ENCODE measurements at places on chromosomes 6 and 20. TPM values are rescaled to one million over a fixed set of nuclear protein-coding genes. Genes with fewer than 3 reads are reported as not detected.

Gene MRAP2
- 8.7 TPM for total RNA-seq

Gene EPPIN
- not detected for total RNA-seq

Gene PLEKHG1
- 8.5 TPM for total RNA-seq

Gene RIOK1
- total RNA-seq = 16.8 TPM

DNA sequence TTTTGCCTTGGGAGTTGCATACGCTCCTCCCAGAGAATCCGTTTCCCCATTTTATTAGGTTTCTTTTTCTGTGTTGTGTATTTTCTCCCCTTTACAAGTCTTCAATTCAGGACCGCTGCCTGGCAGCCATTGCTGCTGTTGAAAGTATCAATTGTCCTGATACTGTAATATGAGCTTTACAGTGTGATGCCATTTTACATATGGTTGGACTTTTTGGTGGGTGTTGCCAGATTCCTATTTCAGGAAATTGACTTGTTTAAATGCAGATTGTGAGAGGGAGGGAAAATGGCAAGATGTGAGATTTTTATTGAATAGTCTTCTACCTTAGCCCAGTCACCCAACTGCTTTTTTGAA lies 1.2 kb downstream of the PANK2 start:
- no peaks in the 10 kb centered on the region for H3K36me3 ChIP-seq
- H3K27ac ChIP-seq = peak overlapping the region; percentile 84
- H3K4me1 ChIP-seq = peaks cover 20% of the 10 kb centered on the region

- peaks cover 3% of the 10 kb centered on the region for H3K4me1 ChIP-seq
- no peaks in the 10 kb centered on the region for H3K27me3 ChIP-seq
- no peaks in the 10 kb centered on the region for H3K36me3 ChIP-seq
- H3K4me3 ChIP-seq = no peak overlapping the region
- DNase-seq = peak; percentile 57
- no peak overlapping the region for H3K27ac ChIP-seq
Observed at GRCh38 chr20:51128198-51128597, 105.3 kb upstream of the KCNG1 start.

GRCh38 chr6:106628658-106629102 lies 618 bp downstream of the RTN4IP1 start:
- peaks cover 32% of the 10 kb centered on the region for H3K4me1 ChIP-seq
- H3K27ac ChIP-seq = peak overlapping the region; percentile 91
- DNase-seq = peak; percentile 3
- H3K27me3 ChIP-seq = no peaks in the 10 kb centered on the region
- H3K36me3 ChIP-seq = no peaks in the 10 kb centered on the region
- peak overlapping the region; percentile 59 for H3K4me3 ChIP-seq

- H3K36me3 ChIP-seq = no peaks in the 10 kb centered on the region
- DNase-seq = no peak
- H3K27me3 ChIP-seq = no peaks in the 10 kb centered on the region
- H3K27ac ChIP-seq = peak overlapping the region; percentile 98
- peaks cover 30% of the 10 kb centered on the region for H3K4me1 ChIP-seq
Observed at GRCh38 chr20:35662551-35662950, 2.1 kb downstream of the CPNE1 start.

DNA sequence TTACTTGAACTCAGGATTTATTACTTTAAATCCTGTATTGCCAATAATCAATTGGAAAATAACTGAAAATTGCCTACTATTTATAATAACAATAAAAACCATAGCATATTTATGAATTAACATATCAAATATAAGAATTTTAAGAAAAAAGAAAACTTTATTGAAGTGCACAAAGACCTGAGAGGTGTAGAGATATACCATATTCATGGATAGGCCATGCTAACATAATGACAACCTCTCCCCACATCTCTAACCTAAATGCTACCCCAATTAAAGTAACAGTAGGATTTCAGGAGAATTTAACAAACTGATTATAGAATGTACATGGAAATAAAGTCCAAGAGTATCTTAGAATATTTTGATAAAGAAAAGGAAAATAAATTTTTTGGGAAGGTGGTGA lies 5.1 kb upstream of the HLA-DMB start:
- H3K27ac ChIP-seq = no peak overlapping the region
- H3K27me3 ChIP-seq = no peaks in the 10 kb centered on the region
- no peaks in the 10 kb centered on the region for H3K4me1 ChIP-seq
- H3K36me3 ChIP-seq = no peaks in the 10 kb centered on the region

DNA sequence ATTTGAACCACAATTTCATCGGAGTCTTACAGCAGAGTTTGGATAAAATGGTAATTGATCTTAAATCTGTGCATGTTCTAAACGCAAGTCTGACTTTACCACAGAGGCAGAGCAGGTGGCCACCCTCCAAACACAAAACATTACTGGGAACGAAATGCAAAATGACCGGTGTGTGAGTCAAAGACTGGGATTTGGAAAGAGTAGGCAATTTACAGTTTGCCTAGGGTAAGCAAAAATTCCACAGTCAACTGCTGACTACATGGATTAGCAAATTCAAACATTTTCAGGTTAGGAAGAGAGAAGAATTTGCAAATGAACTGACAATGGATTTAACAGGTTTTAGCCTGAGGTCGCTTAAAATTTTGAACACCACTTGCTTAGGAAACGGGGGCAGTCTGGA lies 444.4 kb downstream of the HDGFL1 start:
- H3K27ac ChIP-seq = no peak overlapping the region
- no peaks in the 10 kb centered on the region for H3K36me3 ChIP-seq
- no peak overlapping the region for H3K4me3 ChIP-seq

Data from cardiac muscle cell (in vitro differentiated cells and primary cell).